ENCODE measurements at places on chromosomes 3 and 15. TPM values are rescaled to one million over a fixed set of nuclear protein-coding genes. Genes with fewer than 3 reads are reported as not detected.

Gene GPR149
- total RNA-seq, result not detected

Gene TMIE
- total RNA-seq, result 0.16 TPM

Gene SLC28A1
- not detected for total RNA-seq

Gene SAMD7
- total RNA-seq, result not detected

Gene ZIC4
- total RNA-seq, result not detected

Gene WWTR1
- total RNA-seq, result 139 TPM

Gene CYP19A1
- not detected for total RNA-seq

Gene MESP1
- total RNA-seq, result 0.31 TPM
